Esophagus squamous epithelium (tissue), 5 donors: ENCODE measurements at places on chromosomes 16 and 17.

- no peak for DNase-seq
Measured at GRCh38 chr16:23848958-23849357, 13.2 kb downstream of the PRKCB start.

- no peak for DNase-seq
Measured at GRCh38 chr17:17818088-17818526, 18.7 kb downstream of the SREBF1 start.

DNA sequence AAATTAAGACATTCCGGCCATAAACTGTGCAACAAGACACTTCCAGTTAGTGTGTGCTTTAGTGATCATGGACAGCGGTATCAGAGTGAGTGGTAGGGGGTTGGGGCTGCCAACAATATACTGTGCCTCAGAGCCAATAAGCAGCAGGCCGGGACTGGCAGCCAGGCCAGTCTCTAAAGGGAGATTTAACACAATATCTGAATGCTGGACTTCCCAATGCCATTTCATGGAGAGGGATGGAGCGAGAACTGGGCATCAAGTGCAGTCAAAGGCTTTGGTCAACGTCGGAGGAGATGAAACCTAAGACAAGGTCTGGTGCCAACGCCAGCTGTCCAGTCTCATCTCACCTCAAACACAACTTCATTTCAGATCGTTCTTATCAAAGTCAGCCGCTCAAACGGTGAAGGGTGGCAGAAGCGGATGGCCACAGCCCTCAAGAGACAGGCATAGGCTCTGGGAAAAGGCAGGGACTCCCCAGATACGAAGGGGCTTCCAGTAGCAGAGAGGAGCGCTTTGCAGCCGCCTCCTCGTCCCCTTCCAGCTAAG lies 935 bp downstream of the USP32 start:
- DNase-seq, result no peak

DNA sequence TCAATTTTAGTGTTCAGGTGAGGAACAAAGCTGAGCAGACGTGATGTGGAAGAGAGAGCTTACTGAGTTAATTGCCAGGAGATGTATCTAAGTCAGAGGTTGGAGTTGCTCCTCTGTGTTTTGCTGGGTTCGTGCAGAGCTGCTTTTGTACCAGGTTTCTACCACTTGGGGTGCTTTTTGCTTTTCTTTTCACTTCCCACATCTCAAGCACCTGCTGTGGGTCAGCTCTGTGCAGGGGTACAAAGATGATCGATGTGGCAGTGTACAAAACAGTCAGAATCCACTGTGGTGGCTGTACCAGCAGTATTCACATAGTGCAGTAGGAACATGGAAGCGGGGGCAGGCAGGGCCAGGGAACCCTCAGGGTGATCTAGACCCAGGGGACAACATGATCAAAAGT lies 14.8 kb downstream of the UNK start:
- DNase-seq, result no peak

DNA sequence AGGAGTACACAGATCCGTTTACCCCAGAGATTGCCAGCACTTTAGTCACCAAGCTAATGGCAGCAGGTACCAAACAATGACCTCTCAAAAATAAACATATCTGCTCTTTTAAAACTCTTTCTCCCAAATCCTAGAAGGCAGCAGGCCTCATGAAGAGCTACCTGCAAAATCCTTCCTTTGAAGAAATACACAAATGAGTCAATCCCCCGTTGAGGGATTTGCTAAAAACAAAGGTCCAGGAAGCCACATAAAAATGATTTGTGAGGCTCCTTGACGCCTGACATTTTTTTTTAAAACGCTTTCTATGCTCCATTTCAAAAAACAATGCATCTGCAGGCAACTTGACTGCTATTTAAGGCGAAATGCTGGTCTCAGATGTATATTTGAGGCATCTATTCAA lies 58.2 kb downstream of the NACA2 start:
- DNase-seq, result no peak

DNA sequence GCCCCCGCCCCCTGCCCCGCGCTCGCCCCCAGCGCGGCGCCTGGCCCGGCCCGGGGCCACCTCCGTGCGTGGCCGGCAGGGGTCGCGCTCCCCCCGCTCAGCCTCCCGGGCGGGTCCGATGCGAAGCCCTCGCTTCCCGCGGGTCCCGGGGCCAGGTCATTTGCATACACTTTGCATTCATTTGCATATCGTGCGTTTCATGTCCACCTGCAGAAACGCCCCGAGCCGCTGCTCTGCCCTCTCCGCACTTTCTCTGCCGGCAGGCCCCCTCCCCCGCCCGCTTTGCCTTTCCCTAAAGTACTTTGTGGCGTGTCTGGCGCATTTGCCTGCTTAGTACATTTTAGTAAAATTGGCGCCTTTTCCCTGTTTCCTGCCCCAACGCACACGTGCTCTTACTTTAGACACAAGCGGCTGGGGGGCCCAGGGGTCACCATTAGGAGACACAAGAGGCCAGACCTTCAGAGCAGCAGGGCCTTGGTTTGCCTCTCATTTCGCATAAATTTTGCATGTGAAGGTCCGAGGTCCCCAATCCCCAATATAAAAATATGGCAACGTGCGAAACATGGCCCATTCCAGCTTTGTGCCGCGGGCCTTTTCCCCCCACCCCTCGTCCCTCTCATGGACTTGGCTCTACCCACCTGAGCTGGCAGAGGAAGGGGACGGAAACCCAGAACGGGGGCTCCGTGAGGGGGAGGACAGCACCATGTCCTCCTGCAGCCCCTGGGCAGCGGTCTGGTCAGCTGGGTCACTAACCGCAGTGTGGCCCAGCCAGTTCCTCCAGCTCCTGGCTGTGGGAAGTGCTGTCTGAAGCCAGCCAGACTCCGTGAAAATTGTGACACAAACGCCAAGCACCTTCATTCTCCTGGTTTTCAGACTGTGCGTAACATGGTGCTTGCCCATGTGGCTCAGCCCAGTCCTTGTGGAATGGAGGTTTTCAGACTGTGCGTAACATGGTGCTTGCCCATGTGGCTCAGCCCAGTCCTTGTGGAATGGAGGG lies 34.8 kb downstream of the CBFA2T3 start:
- DNase-seq, result no peak

DNA sequence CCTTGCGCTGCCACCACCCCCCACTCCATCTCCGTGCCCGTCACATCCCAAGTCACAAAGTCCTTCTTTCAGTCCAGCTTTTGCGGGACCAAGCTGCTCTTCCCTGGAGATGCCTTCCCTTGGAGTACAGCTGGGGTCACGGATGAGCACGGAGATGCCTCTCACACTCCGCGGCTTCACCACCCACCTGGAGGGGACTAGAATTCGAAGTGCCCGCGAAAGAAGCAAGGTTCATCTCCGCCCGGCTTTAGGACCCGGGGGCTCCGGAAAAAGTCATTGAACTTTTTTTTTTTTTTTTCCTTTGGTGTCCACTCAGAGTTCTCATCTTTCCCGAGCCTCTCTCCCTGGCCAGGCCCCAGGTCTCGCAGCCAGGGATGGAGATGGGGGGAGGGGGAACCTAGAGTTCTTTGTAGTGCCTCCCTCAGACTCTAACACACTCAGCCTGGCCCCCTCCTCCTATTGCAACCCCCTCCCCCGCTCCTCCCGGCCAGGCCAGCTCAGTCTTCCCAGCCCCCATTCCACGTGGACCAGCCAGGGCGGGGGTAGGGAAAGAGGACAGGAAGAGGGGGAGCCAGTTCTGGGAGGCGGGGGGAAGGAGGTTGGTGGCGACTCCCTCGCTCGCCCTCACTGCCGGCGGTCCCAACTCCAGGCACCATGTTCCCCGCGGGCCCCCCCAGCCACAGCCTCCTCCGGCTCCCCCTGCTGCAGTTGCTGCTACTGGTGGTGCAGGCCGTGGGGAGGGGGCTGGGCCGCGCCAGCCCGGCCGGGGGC lies at the start of gene FKBP10:
TSS of gene FKBP10 (plus strand) at position 624 of the 771 bp plus-strand sequence. CDS start at position 655, 31 bp downstream.
- DNase-seq, result no peak
